ENCODE measurements at places on chromosomes 5 and 9.

- DNase-seq: no peak
These were observed 96.7 kb upstream of the RETREG1 start for GRCh38 chr5:16713386-16713928.

- DNase-seq: no peak
These were observed 95.4 kb upstream of the DAB2 start for GRCh38 chr5:39520232-39520572.

GRCh38 chr9:12980085-12980851 is 205.4 kb downstream of the LURAP1L start:
- no peak for DNase-seq

DNA sequence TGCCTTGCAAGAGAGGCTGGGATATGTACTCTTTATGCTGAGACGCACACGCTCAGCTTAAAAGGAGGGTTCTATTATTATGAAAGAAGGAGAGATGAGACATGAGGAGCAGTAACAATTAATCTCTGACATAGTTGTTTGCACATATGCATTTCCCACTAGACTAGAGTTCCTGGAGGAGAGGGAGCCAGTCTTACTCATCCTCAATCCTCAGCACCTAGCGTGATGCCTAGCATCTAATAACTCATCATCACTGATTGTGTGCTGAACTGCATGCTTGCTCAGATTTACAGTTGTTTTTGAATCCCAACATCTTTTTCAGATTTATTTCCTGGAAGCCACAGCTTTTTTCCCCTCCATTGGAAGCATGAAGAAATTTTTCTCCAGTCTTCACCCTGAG is 35.5 kb downstream of the GCNT4 start:
- no peak for DNase-seq

DNA sequence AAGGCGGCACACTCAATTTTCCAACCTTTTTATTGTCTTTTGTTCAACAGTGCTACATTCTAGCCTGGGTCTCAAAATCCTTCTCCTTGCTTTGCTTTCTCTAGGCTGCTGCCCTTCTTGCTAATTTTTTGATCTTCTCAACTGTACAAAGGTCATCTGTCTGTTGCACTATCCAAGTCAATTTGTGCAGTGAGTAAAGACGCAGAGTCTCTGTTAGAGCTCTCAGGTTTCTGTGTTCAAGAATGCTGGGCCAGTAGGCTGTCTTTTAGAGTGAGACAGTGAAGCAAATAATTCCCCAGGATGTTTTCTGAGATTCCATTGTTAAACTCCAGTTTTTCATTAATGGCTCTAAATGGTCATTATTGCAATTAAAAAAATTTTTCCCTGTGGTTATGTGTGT is 255.7 kb upstream of the ACTBL2 start:
- DNase-seq: no peak

- peak; percentile 29 for DNase-seq
These were observed at the start of gene ZNF622 for GRCh38 chr5:16465544-16466432. Gene ZNF622, minus strand, starts transcription at chr5:16465800. Its CDS starts 135 bp downstream, at chr5:16465665.

GRCh38 chr9:14992081-14992480 is 81.9 kb upstream of the FREM1 start:
- no peak for DNase-seq

GRCh38 chr5:163807781-163808180 is 302.4 kb downstream of the MAT2B start:
- no peak for DNase-seq

All from D721Med (cell line).